ENCODE measurements at places on chromosomes 16 and 17. TPM values are rescaled to one million over a fixed set of nuclear protein-coding genes. Genes with fewer than 3 reads are reported as not detected.

- DNase-seq: no peak
These were observed 36.3 kb downstream of the GNA13 start for GRCh38 chr17:65020284-65020683.

The NME1 gene
- total RNA-seq: 510 TPM

The PLK1 gene
- total RNA-seq: 144 TPM

The CAMKK1 gene
- 10.6 TPM for total RNA-seq
